ENCODE measurements at places on chromosomes 7 and 10.

DNA sequence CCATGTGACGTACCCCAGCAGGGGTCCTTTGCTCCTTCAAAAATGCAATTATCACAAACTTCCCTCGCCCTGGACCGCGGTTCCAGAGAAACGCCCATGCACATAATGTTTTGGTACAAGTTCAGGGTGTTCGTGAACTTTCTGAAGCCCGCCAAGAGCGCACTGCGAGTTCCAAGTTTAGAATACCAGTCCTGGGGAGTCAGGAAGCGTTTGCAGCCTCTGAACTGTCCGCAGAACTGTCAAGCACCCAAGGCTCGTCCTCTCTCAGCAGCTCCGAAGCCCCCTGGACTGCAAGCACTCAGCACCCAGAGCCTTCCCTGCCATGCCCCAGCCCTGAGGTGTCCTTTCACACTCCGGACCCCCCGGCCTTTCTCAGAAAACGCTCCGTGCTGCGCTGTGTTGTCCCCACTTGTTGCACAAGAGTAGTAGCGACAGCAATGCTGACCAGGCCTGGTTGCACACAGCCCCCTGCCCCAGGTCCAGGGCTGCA lies 30.3 kb downstream of the CALML3 start:
- DNase-seq: no peak

DNA sequence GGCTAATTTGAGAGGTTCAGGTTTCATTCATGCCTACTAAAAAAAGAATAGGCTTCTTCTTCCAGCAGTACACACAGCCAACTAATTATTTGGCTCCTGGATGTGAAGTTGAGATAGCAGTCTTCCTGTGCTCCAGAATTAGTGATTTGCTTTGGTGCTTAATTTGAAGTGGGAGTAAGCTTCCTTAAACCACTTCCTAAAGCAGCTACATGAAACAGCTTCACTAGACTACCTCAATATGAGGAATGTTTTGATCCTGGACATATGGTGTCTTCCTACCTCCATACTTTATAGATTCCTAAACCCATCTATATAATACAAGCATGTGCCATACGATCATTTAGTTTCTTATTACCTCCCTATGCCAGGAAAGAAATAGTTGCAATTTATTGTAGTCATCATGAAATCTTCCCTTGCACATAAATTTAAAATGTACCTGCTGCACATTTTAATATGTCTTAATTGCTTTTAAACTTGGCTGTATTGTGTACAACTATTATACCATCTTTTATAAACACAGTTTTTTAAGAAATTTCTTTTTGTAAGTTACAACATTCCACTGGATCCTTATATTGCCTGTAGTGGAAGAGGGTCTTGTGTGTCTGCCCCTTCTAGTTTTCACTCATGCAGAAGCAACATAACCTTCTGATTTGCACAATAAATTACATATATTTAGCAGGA lies 8.6 kb downstream of the VIM start:
- DNase-seq: no peak

- DNase-seq: no peak
These were observed 123.8 kb downstream of the ADRA2A start for GRCh38 chr10:111200505-111201186.

DNA sequence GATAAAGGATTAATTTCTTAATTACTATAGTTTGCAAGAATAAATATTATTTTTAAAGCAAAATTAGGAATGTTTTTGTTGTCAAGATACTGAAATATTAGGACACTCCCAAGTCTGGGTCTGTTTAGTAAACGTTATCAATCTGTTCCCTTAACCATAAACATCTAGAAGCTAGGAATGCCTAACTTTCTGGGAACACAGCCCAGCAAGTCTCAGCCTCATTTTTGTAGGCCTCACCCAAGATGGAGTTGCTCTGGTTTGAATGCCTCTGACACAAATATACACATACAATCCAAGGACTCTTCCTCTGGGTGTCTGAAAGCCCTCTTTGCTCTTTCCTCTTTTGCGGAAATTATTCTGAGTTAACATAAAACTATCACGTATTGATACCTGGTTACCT lies 487.4 kb upstream of the CELF2 start:
- no peak for DNase-seq

GRCh38 chr10:117720931-117721835 lies 178.6 kb downstream of the EMX2 start:
- no peak for DNase-seq

- DNase-seq: no peak
These were observed 420.9 kb upstream of the GRM3 start for GRCh38 chr7:86222806-86223205.

- no peak for DNase-seq
These were observed 358.7 kb downstream of the ELMO1 start for GRCh38 chr7:37089972-37090371.

- no peak for DNase-seq
These were observed 41.0 kb downstream of the EVX1 start for GRCh38 chr7:27283558-27283957.

- peak; percentile 63 for DNase-seq
These were observed 147.6 kb downstream of the ARID5B start for GRCh38 chr10:62048919-62049623.

DNA sequence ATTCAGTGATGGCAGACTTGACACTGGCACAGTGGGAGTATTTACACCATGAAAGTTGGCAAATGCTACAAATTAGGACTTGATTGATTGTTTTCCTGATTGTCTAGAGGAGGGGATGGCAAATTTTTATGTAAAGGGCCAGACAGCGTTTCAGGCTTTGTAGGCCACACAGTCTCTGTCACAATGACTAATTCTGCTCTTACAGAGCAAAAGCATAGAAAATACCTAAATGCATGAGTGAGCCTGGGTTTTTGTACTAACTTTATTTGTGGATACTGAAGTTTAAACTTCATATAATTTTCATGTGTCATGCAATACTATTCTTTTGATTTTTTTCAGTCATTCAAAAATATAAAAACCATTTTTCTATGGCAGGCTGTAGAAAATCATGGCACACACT lies 9.0 kb upstream of the ARMS2 start:
- DNase-seq: no peak

- no peak for DNase-seq
These were observed 43.0 kb upstream of the COL1A2 start for GRCh38 chr7:94351703-94352102.

- no peak for DNase-seq
These were observed 499.6 kb upstream of the PHF14 start for GRCh38 chr7:10474048-10474447.

DNA sequence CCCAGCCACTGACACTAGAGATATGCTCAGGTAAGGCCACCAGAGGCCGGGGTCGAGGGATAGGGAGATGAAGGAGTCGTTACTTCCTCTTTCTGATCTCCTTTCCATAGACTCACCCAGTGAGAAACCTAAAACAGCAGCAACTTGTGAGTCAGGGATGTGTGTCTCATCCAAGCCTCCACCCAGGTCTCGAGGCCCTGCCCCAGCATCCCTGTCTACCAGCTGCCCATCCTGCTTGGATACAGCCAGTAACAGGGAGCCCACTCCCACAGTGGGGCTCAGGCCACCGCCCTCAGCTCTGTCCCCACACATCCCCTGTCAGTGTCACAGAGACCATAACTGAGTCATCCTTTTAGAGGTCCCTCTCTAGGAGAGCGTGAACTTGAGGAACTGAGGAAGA lies 49.6 kb upstream of the CHST15 start:
- no peak for DNase-seq

DNA sequence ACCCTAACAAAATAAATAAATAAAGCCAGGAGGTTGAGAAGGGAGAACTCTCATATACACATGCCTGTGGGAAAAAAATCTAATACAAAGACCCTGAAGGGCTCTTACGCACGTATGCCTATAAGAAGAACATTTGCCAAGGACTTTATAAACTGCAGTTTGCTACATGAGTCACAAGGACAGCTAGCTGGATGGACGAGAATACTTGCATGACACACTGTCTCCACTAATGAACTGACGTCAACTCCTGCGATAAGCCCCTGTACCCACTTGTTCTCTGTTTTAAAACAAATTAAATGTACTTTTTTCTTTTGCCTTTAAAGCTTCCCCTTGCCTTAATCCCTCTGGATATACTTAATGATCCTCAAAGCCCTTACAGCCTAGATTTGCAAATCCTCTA lies 374.6 kb upstream of the GHITM start:
- DNase-seq: no peak

- no peak for DNase-seq
These were observed 181.7 kb upstream of the KAT6B start for GRCh38 chr10:74644738-74645137.

DNA sequence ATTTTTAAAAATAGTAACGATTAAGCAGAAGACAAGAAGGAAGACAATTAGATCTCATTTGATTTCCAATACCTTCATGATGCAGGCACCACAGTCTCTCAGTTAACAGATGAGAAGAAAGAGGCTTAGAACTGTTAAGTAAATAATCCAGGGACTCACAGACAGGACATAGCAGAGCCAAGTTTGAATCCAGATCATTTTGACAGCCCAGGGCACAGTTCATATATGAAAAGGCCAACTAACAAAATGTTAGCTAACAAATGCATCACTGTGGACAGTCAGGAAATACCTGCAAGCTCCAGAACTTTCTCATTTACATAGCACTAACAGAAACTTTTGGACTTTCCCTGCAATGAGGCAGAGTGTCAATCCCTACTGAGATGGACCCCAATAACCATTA lies 4.2 kb upstream of the NPSR1 start:
- no peak for DNase-seq

GRCh38 chr7:79293655-79294142 lies 159.8 kb downstream of the MAGI2 start:
- DNase-seq: no peak

- DNase-seq: no peak
These were observed 60.8 kb downstream of the MDH2 start for GRCh38 chr7:76108540-76109233.

DNA sequence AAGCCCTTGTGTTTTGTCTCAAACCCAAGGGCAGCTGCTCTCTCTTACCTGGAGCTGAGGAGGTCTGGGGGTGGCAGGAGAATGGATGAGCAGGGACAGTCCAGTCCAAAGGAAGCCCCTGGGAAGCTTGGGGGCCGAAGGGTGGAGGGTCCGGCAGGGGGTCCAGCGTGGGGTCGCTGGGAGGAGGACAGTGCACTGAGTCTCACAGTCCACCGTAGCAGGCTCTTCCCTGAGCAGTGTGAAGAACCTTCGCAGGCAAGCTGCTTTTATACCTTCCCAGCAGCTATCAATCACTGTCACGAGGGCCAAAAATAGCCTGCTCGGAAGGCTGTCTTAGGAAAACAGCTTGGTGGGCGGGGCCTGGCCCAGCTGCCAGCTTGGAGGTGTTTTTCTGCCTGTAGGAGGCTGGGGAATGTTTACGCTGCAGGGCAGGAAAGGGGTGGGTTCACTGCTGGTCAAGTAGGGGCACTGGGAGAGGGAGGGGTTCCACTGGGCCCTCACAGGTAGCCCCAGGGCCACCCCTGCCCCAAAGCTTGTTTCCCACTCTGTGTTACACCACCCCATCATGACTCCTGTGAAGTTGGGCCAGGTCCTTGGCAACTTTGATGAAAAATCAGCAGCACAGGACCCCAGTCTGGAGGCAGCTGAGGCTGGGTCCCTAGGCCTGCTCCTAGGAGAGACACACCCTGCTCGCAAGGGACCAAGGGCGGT lies at the start of gene DEPP1:
Gene DEPP1 (minus strand): TSS at position 240 of the 711 bp plus-strand sequence. CDS start 779 bp downstream, outside the sequence.
- DNase-seq: no peak

DNA sequence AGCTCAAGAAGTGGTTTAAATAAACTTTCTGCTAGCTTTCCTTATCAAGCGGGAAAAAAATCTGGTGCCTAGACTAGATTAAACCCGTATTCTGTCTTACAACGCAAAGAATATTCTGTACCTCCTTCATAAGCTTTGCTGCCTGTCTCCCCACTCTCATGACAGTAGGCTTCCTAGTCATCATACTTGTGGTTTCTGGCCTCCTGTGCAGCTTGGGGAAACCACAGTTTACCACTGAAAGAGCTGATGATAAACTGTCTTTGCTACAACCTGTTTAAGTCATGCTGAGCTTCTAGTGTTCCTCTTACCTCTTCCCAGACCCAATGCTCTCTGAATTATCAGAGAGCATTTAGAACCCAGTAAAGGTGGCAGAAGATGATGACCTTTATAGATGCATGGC lies 55.0 kb downstream of the PODXL start:
- peak; percentile 55 for DNase-seq

DNA sequence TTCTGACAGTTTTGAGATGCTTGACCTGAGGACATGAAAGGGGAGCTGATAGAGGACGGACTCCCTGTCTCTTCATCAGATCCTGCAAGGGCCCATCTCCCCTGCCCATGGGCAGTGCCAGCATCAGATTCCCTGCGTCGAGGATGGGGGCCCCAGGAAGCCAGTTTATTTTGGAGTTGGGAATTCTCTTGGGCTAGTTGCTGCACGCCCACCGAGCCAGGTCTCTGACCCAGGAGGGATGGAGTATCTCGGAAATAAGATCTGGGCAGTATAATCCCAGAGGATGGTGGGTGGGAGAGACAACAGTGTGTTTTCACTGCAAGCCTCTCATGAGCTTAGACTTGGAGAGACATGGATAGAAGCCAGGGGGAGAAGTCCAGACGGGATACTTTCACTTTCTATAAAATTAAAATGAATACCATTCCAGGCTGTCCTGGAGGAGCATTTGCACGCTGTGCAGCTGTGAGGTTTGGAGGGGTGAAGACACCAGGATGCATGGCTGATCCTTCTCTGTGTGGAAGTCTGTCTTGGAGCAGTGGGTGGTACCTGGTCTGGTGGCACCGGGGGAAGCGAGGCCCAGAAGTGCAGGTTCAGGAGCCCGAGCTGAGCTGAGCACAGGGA lies 25.8 kb downstream of the DOCK1 start:
- no peak for DNase-seq

DNA sequence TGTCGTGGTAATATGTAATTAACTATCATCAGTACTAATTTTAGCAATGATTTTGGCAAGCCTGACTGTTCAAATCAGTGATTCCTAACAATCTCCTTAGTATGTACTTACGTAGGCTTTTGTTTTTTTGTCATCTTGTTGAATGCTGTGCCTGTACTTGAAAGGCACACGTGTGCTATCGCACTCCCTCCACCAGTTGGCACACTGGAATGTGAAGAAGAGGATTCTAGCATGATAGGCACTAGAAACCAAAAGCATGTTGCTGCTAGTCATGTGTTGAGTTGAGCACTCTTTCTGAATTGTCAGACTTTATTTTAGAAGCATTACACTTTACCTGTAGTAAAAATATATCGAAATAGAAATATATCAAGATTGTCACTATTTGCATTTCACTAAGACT lies 59.1 kb downstream of the TASOR2 start:
- no peak for DNase-seq

DNA sequence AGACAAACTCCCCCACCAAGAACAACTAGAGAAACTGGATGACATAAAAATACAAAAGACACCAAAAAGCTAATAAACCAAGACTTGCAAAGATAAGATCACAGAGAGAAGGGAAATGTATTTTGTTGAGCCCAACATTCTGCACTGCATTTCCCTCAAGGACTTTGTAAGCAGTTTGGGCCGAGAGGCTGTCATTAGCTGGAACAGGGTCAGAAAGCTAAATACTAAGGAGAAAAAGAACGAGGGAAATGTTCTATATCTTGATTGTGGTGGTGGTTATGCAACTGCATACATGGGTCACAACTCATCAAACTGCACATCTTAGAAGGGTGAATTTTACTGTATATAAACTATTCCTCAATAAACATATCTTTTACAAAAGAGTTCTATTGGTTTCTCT lies 315.0 kb downstream of the IPMK start:
- DNase-seq: no peak

Data from activated CD8-positive, alpha-beta memory T cell treated with anti-CD3 and anti-CD28 coated beads, Interleukin-2, amount 50 U/mL, for 4 hours (primary cell).